ENCODE measurements at places on chromosomes 7 and 10. TPM values are rescaled to one million over a fixed set of nuclear protein-coding genes. Genes with fewer than 3 reads are reported as not detected.

DNA sequence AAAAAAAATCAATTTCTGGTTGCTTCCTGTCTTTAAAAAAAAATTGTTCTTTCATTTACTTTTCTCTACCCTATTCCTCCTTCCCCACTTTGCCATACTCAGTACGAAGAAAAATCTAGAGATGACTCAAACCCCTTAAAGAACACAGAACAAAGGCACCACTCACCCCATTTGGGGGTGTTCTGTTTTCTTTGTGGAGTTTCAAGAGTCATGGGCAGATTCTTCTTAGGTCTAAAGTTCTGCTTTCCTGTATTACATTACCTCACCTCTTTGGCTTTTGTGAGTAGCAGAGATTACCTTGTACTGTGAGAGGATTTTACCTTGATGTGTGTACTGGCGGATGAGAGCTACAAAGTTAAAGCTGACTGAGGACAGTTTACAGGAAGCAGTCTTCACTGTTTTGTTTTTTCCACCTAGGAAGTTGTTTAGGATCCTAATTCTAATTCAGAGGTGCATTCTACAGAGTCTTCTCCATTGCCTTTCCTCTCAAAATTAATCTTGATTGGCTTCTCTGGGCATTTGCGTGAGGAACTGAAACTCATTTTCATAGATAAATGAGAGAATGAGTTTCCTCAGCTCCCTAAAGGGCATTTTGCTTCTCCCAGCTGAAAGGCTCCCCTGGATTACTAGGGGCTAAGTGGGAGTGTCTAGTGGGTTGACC is 20.7 kb downstream of the AVL9 start:
- ATAC-seq = no peak

DNA sequence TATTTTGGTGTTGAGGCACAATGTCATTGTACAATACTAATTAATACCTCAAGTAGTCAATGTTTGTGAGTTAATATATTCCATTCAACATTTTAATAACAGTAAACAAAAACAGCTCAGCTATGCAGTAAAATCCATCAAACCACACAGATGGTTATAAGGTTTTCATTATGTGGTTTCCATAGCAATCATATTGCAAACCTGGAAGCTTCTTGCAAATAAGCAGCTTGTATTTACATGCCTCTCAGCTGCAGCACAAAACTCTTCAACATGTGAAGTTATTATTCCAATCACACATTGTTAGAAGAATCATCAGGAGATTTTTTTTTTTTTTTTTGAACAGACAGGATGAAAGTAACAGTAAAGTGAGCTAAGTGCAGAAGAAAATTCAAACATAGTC is 170.2 kb downstream of the SKAP2 start:
- no peak for ATAC-seq

The ANKIB1 gene
- 35.0 TPM for total RNA-seq

GRCh38 chr10:131554821-131555220 is 243.3 kb upstream of the TCERG1L start:
- ATAC-seq = no peak

- ATAC-seq = no peak
These were observed 2.7 kb upstream of the CLEC5A start for GRCh38 chr7:141949451-141949850.

DNA sequence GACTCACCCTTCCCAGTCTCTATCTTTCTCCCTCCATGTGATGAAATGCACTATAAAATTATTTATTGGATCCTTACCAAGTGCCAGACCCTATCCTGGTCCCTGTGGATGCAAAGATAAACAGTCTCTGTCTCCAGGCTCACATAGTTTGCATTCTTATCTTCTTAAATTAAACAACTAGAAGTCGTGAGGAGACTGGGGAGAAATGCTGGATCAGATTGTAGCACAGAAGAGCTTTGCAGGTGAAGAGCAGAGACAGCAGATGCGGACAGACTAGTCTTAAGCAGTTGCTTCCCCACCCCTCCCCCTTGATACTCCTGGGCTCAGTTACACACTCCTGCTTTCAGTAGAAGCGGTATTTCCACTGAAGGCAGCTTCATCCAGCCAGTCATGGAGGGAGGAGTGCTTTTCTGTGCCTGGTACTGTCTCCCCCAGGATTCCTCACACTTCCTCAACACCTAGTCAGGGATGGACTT is 20.8 kb upstream of the CDK1 start:
- no peak for ATAC-seq

The DNAH11 gene
- 6.9 TPM for total RNA-seq

GRCh38 chr10:61356354-61356753 is 96.8 kb downstream of the TMEM26 start:
- ATAC-seq = no peak

DNA sequence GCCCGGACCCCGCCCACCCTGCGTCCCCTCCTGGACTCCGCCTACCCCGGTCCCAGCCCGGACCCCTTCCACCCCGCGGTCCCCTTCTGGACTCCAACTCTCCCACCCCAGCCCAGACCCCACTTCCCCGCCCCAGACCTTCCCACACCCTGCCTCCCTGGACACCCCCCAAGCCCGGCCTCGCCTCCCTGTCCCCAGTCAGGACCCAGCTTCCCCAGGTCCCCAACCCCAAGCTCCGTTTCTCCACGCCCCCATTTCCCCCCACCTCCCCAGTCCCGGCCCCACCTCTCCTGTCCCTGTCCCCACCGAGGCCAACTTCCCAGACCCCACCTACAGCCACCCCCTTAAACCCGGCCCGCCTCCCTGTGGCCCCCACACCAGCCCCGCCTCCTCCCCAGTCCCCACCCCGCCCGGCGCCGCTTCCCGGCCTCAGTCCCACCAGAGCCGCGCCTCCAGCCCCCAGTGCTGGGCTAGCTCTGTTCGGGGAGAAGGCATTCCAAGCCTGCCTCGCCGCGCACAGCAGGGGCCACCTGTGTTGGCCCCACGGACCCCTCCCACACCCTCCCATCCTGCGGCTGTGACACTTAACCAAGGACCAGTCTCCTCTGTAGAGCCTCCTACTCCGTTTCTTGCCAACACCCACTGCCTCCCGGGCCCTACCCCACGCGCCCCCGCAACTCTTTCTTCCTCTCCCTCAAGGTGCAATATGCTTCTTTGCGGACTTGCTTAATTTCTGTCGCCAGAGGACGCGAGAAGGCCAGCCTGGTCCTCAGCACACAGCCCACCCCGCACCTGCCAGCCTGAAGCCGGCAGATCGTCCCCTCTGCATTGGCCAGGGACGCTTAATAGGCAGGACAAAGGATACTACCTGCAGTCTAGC is 736 bp upstream of the ITIH5 start:
- ATAC-seq = peak; percentile 69

DNA sequence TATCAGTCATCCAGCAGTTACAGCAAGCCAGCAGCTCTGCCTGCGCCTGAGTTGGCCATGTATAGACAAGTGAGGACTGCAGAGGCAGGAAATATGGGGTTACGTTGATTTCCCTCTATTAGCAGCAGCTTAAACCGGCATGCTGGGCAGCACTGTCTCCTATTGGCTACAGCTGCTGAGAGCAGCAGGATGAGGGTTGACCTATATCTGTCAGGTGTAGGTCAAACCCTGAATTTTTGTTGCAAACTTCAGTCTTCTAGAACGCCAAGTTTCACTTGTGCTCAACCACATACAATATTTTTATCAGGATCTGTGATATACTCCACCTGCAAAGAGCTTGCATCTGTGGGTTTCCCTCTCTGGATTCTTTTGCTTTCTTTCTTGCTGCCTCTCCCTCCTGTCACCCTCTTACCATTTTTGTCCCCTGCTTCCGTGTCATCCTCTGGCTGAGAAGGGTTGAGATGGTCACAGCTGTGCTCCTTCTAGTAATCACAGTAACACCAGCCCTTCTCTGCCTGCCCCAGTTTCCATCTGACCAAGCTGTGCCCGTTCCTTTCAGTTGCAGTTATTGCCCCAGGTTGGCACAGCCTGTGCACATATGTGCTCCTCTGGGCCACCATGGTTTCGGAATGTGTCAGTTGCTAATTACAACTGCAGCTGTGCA is 23.8 kb upstream of the GLCCI1 start:
- ATAC-seq = no peak

DNA sequence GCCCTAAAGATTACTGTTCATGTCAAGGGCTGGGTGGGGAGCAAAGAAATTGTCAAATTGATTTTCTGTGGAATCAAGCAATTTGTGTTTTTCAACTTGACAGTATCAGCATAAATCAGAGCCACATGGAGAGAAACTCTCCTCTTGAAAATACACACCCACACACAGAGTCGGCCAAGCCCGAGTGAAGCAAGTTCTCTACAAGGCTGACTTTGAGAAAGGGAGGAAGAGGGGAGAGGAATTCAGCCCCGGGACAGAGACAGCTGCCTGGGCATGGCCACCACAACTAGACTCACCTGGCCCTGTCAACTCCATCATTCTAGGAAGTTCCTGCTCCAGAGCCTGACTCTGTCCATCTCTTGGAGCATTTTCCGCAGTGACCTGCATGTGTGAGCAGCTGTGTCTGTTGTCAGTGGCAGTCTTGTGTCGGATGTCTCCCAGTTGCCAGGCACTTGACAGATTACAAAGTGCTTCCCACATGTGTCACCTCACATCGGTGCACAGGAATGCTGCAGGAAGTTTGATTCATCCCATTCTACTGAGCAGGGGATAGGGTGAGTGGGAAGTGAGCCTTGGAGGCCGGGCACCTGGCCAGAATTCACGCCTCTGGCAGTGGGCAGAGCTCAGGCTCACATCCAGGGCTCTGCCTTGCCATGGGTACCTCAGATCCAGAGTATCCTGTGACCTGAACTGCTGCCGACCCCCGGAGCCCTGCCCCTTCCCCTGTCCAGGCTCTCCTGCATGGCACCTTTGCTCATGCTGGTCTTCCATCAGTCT is 37.9 kb downstream of the ADAM12 start:
- ATAC-seq = no peak

The ELMO1 gene
- 46.4 TPM for total RNA-seq

The FLNC gene
- total RNA-seq = 388 TPM

GRCh38 chr10:114479836-114480235 is 75.5 kb upstream of the AFAP1L2 start:
- no peak for ATAC-seq

The KCP gene
- total RNA-seq = 0.31 TPM

DNA sequence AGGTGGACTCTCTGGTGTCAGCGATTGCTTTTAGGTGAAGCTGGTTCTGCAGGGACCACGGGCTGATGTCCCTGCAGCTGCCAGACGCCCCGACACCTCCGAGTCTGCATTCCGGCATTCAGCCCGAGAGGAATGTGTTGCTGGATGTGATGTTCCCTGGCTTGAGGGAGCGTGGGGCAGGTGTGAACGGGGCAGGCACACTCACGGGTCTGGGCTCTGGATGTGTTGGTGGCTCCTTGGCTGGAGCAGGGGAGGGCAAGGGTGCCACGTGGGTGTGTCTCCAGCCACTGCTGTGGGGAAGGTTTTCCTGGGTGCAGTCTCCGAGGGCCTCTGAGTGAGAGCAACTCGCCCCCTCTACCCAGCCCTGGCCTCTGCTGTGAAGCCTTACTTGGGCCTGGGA is 140.5 kb downstream of the CAMK1D start:
- ATAC-seq = no peak

- ATAC-seq = no peak
These were observed 224.4 kb upstream of the GALNT17 start for GRCh38 chr7:70907259-70908247.

GRCh38 chr7:131016230-131016629 is 282.2 kb upstream of the KLF14 start:
- no peak for ATAC-seq

DNA sequence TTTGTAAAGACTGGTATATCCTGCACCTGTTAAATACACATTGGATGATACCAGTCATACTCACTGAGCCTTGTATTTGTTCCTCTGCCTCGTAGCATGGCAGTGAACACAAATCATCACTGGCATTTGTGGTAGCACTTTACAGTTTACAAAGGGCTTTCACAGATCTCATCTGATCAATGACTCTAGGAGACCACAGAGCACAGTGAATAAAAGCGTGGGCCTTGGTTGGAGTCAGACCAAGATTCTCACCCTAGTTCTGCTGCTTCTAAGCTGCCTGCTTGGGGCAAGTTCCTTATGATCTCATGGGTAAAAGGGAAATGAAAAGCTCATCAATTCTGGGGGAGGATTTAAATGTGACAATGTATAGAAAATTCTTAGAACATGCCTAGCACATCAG is 129.9 kb upstream of the AGK start:
- ATAC-seq = no peak

GRCh38 chr7:155693826-155694225 is 49.4 kb downstream of the RBM33 start:
- ATAC-seq = no peak

DNA sequence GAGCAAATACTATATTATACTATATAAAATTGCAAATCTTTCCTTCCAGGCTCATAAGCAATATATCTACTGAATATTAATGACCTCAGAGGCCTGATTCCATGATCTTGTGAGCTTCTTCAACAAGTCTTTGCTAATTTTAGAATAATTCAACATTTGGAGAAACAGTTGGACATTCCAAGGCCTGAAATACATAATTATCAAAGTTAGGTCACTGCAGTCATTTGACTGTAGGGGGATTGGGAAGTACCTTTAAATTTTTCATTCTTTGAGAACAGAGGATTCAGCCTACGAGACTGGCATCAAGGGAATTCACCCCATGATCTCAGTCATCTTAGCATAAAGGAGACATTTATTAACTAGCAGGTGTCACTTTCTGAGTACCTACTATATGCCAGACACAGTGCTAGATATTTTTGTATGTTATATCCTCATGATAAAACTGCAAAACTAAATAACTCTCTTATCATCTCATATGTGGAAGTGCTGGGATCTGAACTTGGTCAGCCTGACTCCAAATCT is 85.4 kb downstream of the DOCK4 start:
- ATAC-seq = no peak

DNA sequence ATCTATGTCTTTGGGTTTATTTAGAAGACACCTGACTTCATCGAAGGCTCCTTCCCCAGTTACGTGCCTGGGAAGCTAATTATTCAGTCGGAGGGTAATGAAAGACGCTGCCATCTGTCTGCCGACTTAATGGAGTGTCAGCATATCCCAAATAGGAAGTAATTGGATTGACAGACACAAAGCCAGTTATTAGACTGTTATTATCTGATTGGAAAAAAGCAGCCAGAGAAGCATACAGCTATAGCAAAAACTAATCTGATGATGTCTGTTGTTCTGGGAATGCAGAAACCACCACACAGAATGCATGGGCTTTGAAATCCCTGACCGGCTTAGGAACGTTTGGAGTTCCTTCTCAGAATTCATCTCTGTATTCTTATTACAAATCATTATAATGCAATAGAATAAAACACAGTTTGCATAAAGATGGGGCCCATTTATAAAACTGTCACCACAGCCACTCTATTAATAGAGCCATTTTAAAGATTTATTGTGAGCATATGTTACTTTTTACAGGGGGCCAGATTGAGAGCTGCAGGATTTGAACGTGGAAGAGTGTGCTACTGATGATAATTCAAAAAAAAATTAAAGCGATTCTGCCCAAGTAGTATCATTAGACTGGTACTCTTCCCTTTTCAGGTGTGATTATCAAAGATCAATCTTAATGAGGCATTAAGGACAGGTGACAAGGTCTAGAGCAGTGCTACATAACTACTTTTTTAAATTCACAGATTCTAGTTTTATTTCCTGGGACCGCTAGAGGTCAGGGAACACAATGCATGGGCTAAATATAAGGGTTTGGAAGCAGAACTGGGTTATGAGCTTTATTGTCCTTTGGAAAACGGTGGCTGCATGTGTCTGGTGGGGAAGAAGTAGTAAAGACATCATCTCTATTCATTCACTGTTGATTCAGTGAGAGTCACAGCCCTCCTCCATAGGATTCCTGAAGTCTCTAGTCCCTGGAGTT is 330.1 kb upstream of the LRGUK start:
- ATAC-seq = no peak

Data from gastroesophageal sphincter (tissue), 4 donors.